Epithelial cell of alveolus of lung (primary cell): ENCODE measurements at places on chromosomes 5 and 9. TPM values are rescaled to one million over a fixed set of nuclear protein-coding genes. Genes with fewer than 3 reads are reported as not detected.

The OLFML2A gene
- total RNA-seq: 15.8 and 89.3 TPM in 2 replicates

The ATP6V0E1 gene
- 95.8 and 185 TPM in 2 replicates for total RNA-seq

The SELENOP gene
- 11.5 and 335 TPM in 2 replicates for total RNA-seq

The STXBP1 gene
- 34.9 and 60.6 TPM in 2 replicates for total RNA-seq

The CRAT gene
- 29.6 and 45.8 TPM in 2 replicates for total RNA-seq

The GMCL2 gene
- not detected in 2 replicates for total RNA-seq

The GGTA1 gene
- not detected in 2 replicates for total RNA-seq

The NR6A1 gene
- total RNA-seq: 0.52 TPM in 1 of 2 replicates, not detected in the other

The C6 gene
- 1.2 TPM in 1 of 2 replicates, not detected in the other for total RNA-seq

The HSD17B3 gene
- total RNA-seq: not detected in 2 replicates

The IL5 gene
- not detected in 2 replicates for total RNA-seq

The UBAC1 gene
- 32.8 and 39.0 TPM in 2 replicates for total RNA-seq

The PAEP gene
- 0.65 TPM in 1 of 2 replicates, not detected in the other for total RNA-seq

The C5orf52 gene
- not detected in 2 replicates for total RNA-seq

The KIF4B gene
- total RNA-seq: 0.08 and 0.13 TPM in 2 replicates

The TEX48 gene
- total RNA-seq: not detected in 2 replicates

The PRRX2 gene
- total RNA-seq: 1.4 and 31.1 TPM in 2 replicates

The NPM1 gene
- 1,251 and 2,329 TPM in 2 replicates for total RNA-seq

The CCDC183 gene
- 1.1 TPM in 1 of 2 replicates, not detected in the other for total RNA-seq

The MORN5 gene
- total RNA-seq: not detected in 2 replicates

The PLPPR1 gene
- total RNA-seq: not detected in 2 replicates

The RPL35 gene
- 2,417 and 2,961 TPM in 2 replicates for total RNA-seq

The MRPL41 gene
- 50.5 and 100 TPM in 2 replicates for total RNA-seq

The LPAR1 gene
- total RNA-seq: 49.5 and 116 TPM in 2 replicates

The WDR70 gene
- total RNA-seq: 12.6 and 13.8 TPM in 2 replicates

The RUFY1 gene
- 19.7 and 40.0 TPM in 2 replicates for total RNA-seq

The GARIN3 gene
- not detected in 2 replicates for total RNA-seq

The HSDL2 gene
- total RNA-seq: 20.0 and 28.5 TPM in 2 replicates

The HTR4 gene
- total RNA-seq: not detected in 2 replicates

The PCAT7 gene
- not detected in 2 replicates for total RNA-seq

The TICAM2 gene
- 3.2 and 4.9 TPM in 2 replicates for total RNA-seq

The FLT4 gene
- 0.88 and 1.9 TPM in 2 replicates for total RNA-seq

The LCN1 gene
- not detected in 2 replicates for total RNA-seq

The NR4A3 gene
- total RNA-seq: 0.26 and 1.3 TPM in 2 replicates

The IFNB1 gene
- not detected in 2 replicates for total RNA-seq

The CDKN2A gene
- total RNA-seq: 0.64 and 8.3 TPM in 2 replicates

The IFT74 gene
- total RNA-seq: 9.7 and 12.0 TPM in 2 replicates

The CCDC171 gene
- 1.0 and 1.9 TPM in 2 replicates for total RNA-seq

The SLC6A7 gene
- total RNA-seq: under 0.01 TPM in 1 of 2 replicates, not detected in the other

The DNAH5 gene
- 1.3 and 1.7 TPM in 2 replicates for total RNA-seq

The GLRA1 gene
- not detected in 2 replicates for total RNA-seq

The MYMK gene
- 1.0 TPM in 1 of 2 replicates, not detected in the other for total RNA-seq

The OR1Q1 gene
- not detected in 2 replicates for total RNA-seq

The P4HA2 gene
- total RNA-seq: 106 and 242 TPM in 2 replicates

The ST6GALNAC4 gene
- total RNA-seq: 33.8 and 56.2 TPM in 2 replicates
